Inflammatory macrophage treated with lipopolysaccharide for 1 hour (primary cell): ENCODE measurements at places on chromosomes 16 and 17.

GRCh38 chr17:75625813-75626486, 7.3 kb upstream of the SMIM5 start:
- peak; percentile 5 for DNase-seq

GRCh38 chr17:49577963-49578362, 2.3 kb downstream of the NXPH3 start:
- peak; percentile 36 for DNase-seq

GRCh38 chr17:38415250-38416194, 12.7 kb upstream of the ARHGAP23 start:
- DNase-seq = no peak

DNA sequence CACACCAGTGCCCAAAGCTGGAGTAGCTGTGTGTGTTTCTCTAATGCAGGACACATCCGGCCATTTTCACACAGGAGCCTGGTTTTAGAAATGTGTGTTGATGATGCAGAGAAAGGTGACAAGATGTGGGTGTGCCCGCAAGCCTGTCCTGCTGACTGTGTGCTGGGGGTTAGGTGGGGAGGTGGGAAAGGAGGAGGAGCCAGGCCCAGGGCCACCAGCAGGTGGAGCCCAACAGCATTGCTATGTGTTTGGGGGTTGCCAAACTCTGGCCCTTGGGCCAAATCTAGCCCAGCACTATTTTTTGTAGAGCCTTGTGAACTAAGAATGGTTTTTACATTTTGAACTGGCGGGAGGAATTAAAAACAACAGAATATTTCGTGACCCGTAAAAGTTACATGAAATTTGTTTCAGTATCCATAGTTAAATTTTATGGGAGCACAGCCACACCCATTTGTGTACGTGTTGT, 61.7 kb upstream of the LGALS9 start:
- peak; percentile 17 for DNase-seq

- no peak for DNase-seq
These were observed 3.7 kb downstream of the TRAF7 start for GRCh38 chr16:2159175-2159838.

DNA sequence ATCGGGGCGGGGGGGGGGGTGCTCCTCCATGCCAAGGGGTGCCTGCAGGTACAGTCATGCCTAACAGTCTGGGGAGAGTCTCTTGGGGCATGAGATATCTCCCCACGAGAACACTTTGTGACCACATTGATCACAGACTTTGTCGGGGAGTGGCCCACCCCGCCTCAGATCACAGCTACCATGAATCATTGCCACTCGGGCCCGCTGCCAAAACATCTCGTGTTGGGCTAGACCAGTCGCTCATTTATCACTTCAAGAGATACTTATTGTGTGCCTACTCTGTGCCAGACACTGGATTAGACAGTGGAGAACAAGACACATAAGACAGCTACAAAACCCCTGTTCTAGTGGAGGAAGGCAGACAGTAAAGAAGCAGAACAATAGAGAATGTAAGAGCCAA, 72.6 kb downstream of the CLEC16A start:
- DNase-seq = no peak

DNA sequence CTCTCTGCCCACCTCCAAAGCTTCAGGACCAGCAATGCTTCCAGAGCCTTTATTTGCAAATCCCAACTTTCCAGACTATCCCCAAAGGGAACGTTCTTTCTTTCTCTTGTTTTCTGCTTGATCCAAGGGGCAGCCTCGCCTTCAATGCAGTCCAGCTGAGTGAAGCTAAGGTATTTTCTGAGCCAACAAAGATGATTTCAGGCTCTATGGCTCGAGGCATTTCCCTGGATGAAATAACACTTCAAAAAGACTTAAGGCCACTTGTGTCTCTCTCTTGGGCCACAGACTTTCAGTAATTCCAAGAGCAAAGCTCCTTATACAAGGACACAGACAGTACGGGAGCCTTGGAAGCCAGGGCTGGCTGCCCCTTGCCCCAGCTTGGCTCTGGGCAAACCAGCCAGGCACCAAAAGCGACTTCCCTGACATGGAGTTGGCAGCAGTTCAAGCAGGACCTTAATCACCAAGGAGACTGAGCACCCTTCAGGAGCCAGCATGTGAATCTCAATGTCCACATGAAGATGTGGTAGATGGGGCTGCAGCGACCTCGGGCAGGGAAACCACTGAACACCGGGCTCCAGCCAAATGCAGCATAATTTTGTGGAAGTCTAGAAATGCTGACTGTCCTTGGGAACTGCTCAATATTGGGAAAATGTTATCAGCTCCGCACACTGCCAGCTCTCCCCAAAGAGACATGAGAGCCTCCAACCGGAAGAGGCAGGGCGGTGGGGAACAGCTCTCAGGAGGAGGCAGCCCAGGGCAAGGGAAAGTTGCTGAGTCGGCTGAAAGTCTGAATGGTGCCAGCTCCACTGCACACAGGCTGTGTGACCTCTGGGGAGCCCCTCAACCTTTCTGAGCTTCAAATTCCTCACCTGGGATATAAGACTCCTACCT, 39.0 kb downstream of the TK2 start:
- DNase-seq = no peak

DNA sequence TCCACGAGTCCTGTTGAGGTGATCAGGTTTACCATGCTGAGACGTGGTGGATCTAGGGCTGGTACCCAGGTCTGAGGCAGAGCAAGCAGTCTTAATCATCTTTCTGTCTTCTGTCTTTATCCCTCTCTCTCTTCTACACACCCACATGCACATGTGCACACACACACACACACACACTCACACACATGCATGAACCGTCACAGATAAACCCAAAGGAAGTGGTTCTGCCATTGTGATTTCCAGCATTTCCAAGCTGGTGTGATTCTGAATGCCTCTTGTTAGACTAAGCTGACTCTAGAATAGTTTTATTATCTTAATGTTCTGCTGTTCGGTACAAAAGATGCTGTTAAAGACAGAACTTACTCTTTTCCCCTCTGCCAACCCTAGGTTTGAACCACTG, 411.8 kb upstream of the SALL1 start:
- DNase-seq = no peak

- DNase-seq = no peak
These were observed 4.9 kb upstream of the CDH1 start for GRCh38 chr16:68732042-68732680.

DNA sequence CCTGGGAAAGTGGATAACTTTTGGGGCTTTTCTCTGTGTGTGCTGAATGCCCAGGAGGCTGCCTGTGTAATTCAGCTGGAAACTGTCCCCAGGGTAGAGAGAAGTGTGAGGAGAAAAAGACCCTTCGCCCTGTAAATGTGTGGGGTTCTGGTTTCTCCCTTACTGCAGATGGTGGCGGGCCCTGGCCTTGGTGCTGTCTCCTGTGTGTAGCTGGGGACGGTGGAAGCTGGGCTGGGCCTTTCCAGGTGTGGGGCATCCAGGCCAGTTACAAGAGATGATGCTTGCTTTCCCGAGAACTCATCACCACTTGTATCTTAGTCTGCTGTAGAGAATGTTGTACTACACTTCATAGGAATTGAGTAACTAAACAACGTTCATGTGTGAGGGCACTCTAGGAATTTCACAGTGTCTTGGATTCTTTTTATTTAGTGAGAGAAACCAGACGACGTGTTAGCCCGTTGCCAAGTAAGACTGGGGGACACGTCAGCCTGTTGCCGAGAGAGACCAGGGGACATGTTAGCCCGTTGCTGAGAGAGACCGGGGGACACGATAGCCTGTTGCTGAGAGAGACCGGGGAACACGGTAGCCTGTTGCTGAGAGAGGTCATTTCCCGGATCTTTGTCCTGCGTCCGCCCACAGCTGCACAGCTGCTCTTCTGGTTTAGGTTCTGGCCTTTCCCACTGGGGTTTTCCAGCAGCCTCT, 43.1 kb downstream of the TBCD start:
- DNase-seq = no peak

GRCh38 chr17:28949185-28950016, 1.9 kb downstream of the PHF12 start:
- peak; percentile 67 for DNase-seq

GRCh38 chr16:88678224-88678979, 7.9 kb downstream of the SNAI3 start:
- no peak for DNase-seq

GRCh38 chr17:82980632-82981031, 98.8 kb upstream of the METRNL start:
- DNase-seq = no peak

GRCh38 chr16:54630284-54630967, 300.2 kb upstream of the IRX5 start:
- no peak for DNase-seq

GRCh38 chr17:70767102-70767701, 597.9 kb downstream of the KCNJ2 start:
- DNase-seq = peak; percentile 24

DNA sequence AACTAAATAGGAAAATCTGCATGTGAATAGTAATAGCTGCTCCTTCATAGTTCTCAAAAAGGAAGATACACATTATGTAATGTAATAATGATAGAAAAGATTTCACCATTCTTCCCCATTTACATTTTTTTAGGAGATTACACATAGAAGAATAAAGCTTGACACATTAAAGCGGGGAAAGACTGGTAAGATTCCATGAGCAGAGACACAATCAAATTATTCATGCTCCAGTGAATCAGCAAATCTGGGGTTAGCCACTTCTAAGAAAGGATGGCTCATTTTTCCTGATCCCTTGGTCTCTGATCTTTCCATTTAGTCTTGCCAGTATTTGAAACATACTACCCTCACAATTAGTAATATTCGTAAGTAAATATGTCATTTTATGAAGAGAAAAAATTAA, 81.9 kb downstream of the CA4 start:
- peak; percentile 62 for DNase-seq

DNA sequence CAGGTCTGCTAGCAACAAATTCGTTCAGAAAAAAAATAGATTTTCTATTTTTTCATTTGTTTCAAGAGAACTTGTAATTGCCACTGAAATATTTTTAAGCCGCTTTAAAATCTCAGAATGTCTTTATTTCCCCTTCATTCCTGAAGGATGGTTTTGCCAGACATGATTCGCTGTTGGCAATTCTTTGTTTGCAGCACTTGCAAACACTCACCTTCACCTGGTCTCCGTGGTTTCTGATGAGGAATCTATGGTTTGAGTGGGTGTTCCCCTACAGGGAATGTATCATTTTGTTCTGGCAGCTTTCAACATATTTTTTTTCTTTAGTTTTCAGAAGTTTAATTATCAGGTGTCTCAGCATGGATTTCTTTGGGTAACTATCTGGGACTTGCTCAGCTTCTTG, 36.3 kb upstream of the CBX4 start:
- DNase-seq = no peak

DNA sequence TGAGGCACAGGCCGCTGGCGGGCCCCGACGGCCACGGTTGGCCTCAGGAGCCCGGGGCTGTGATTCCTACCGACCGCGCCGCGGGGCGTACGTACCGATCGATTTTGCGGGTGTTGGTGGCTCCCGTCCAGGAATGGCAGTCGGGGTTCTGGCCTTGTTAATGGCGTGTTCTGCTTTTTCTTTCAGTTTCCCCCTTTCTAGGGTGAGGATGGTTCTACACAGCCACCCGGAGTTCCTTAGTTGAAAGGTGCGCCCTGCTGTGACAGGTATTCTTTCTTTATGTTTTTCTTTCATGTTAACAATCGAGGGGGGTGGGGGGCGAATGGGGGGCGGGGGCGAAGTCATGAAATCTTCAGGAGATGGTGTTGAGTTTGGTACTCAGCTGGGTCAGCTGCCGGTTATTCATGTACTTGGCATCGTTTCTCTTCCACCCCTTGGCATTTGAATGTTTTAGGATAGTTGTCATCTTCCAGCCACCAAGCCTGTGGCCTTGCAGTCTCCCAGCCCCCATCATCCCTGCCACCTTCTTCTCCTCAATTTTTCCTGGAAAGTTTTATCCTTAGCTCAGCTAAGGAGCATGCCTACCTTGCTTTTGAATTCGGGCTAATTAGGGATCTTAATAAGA, 802 bp downstream of the CYLD start:
- DNase-seq = peak; percentile 31

DNA sequence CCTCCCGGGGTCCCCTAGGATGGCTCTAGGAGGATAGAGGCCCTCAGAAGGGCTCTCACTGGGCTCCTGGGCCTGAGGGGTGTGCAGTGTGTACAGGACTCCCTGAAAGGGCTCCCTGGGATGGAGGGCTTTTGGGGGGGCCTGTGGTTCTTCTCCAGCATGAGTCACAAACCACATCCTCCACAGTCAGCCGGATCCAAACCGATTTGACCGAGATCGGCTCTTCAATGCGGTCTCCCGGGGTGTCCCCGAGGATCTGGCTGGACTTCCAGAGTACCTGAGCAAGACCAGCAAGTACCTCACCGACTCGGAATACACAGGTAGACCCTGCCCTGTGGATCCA, 4.5 kb downstream of the TRPV2 start:
- DNase-seq = no peak

- DNase-seq = no peak
These were observed 410.3 kb downstream of the CDH11 start for GRCh38 chr16:64711596-64711995.

GRCh38 chr16:82045465-82045864, 10.4 kb downstream of the HSD17B2 start:
- DNase-seq = no peak

DNA sequence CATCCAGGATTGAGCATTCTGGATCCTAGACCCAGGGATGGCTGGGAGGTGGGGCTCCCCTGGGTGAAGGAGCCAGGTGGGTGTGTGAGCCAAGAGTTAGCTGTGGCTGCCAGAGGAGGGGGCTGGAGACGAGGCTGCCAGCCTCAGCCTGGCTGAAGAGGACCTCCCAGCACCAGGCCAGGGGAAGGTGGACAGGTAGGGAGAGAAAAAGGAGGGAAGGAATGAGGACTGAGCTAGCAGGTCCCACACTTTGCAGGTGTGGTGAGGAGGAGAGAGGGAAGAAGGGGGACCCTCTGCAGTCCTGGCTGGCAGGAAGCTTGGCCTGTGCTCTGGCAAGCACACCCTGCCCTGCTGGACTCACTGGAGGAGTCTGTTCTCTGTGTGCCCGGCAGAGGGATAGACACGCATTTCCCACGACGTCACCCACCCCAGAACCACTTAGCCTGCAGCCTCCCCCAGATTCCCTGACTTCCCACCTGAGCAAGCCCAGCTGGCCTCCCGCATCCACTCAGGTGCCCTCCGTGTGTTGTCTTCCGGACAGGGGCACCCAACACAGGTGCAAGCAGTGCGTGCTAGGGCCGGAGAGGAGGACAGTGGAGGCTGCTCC, 42.0 kb downstream of the SOCS3 start:
- DNase-seq = no peak

- peak; percentile 98 for DNase-seq
These were observed 185.5 kb downstream of the LGALS9B start for GRCh38 chr17:20281860-20282259.

GRCh38 chr17:45848868-45849535, 4.3 kb downstream of the SPPL2C start:
- DNase-seq = no peak

GRCh38 chr16:3998793-3999478, 117.3 kb downstream of the ADCY9 start:
- no peak for DNase-seq

DNA sequence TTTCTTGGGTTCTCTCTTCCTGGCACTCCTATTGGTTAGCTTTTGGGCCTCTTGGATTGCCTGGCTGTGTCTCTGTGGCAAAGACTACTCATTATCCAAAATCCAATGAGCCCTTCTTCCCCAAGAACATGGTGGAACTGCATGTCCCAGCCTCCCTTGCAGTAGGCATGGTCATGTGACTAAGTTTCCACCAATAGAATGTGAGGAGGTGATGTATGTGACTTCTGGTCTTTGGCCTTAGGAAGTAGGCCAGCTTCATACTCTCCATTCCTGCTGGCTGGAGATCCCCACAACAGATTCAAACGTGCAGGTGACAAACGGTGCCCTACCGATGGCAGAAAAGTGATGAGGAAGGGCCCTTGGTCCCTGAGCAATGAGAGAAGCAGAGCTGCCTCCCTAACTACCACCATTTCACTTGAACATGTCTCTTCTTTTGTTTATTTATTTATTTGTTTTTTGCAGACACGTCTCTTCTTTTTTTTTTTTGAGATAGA, 17.3 kb upstream of the SPN start:
- peak; percentile 61 for DNase-seq
